ENCODE measurements at places on chromosomes 16 and 17. TPM values are rescaled to one million over a fixed set of nuclear protein-coding genes. Genes with fewer than 3 reads are reported as not detected.

The HLF gene
- total RNA-seq: 0.32 TPM

DNA sequence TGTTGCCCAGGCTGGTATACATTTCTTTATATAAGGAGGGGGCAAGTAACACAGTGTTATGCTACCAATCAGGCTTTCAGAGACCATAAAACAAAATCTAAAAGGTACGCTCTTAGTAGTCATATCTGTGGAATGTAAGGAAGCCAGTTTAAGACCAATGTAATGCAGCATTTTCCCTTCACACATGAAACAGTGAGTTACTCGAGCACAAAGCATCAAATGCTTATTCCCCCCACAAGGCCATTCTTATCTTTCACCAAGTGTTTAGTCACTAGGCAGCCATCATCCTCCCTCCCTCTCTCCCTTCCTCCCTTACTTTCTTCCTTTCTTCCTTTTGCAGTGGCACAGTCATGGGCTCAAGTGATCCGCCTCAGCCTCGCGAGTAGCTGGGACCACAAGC is 12.8 kb downstream of the HMOX2 start:
- DNase-seq: no peak

- DNase-seq: peak; percentile 56
Observed at GRCh38 chr17:45143767-45144198, 4.5 kb upstream of the HEXIM1 start.

- no peak for DNase-seq
Observed at GRCh38 chr17:63741143-63741407, 524 bp downstream of the STRADA start.

GRCh38 chr17:79937391-79938335 is 98.0 kb downstream of the TBC1D16 start:
- peak; percentile 29 for DNase-seq

The TEX19 gene
- not detected for total RNA-seq

DNA sequence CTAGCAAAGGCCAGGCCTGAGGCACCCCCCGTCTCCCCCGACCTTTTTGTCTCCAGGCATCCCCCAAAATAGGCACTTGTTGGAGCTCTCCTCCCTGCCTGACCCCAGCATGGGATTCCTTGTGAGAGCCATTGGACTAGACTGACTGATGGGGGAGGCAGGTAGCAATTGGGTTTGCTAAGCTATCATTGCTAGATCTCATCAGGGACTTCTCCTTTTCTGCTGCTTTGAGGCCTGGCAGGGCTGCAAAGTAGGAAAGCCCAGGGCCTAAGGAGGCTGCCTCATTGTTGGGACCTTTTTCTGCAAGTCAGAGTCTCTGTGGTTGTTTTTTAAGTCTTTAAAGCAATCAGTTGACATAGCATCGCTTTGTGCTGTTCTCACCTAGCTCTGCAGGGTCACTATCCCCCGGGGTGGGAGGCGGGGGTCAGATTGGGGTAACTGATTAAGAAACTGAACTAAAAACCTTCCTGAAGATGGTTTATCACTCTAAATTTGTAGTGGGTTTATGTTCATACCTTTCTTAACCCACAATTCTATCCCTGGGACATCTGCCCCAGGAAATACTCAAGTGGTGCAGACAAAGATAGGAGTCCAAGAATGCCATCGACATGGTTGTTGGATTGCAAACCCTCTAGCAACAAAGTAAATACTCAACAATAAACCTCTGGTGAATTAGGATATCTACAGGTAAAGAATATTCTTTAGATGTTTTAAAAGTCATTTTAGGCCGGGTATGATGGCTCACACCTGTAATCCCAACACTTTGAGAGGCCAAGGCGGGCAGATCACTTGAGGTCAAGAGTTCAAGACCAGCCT is 28.0 kb downstream of the LLGL2 start:
- DNase-seq: no peak

GRCh38 chr16:8892101-8892575 is 10.0 kb downstream of the LITAFD start:
- no peak for DNase-seq

- DNase-seq: no peak
Observed at GRCh38 chr16:8026450-8026849, 563.9 kb downstream of the TMEM114 start.

DNA sequence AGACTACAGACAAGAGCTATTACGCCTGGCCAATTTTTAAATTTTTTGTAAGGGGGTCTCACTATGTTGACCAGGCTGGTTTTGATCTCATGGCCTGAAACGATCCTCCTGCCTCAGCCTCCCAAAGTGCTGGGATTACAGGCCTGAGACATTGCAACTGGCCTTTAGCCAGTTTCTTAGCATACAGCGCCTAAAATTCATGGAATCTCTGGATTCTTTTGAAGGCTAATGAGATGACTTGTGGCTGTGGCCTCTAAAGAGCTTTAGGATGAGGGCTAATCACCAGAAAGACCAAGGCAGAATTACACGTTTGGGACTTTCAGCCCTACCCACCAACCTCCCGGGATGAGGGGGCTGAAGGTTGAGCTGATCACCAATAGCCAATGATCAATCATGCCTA is 34.6 kb downstream of the AKAP10 start:
- no peak for DNase-seq

DNA sequence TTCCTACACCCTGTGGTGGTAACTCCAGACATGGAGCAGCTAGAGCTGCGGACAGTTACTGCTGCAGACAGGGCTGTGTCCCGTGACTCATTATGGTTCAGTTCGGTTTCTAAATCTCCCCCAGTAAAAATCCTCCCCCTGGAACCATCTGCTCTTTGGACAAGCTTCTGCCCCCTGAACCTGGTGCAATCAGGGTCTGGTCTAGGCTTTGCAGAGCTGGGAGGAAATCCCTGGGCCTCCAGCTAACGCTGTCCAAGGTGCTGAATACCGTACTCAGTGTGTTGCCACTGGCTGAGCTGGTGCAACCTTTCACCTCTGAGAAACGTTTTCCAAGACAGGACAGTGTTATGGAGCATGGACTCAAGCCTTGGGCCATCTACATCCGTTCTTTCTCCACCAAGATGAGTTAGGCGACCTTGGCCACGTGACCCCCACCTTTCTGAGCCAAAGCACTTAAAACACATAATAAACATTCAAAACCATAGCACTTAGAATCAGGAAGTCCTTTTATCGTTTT is 142.0 kb downstream of the CPPED1 start:
- no peak for DNase-seq

The MT4 gene
- total RNA-seq: not detected

The CNGB1 gene
- total RNA-seq: 0.91 TPM

The RCVRN gene
- not detected for total RNA-seq

The CNTD1 gene
- not detected for total RNA-seq

The ZNF785 gene
- 58.4 TPM for total RNA-seq

The TAT gene
- not detected for total RNA-seq

DNA sequence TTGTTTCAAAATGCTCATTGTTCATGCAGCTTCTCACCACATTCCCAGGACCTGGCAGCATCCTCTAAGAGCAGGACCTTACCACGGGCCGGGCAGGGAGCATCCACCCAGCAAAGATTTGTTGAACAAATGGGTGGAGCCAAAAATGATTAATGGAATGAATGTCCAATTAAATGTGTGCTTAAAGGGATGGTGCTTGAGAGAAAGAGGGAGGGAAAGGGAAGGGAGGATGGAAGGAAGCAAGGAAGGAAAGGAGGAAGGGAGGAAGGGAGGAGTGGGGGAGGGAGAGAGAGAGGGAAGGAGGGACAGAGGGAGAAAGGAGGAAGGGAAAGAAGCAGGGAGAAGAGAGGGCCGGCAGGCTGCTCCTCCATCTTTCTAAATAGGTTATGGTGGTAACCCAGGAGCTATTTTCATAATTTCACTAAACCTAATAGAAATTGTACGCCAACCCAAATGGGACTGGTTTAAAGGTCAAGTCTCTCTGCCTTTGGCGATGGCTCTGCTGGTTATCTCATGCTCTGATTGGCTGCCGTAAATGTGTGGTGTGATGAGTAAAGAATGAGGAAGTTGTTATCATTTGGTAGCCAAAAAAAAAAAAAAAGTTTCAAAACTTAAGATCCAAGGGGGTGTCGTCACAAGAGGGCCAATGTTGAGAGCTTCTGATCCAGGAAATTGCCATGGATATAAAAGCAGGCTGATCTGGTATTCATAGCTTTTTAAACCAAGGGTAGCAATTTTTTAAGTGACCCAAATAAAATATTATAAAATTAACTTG is 126.7 kb upstream of the FOXF1 start:
- no peak for DNase-seq
